PC-9 (cell line): ENCODE measurements at places on chromosomes 5 and 9. TPM values are rescaled to one million over a fixed set of nuclear protein-coding genes. Genes with fewer than 3 reads are reported as not detected.

GRCh38 chr9:129864991-129865647 lies 29.9 kb downstream of the USP20 start:
- H3K27ac ChIP-seq = no peak overlapping the region
- H3K4me3 ChIP-seq = no peak overlapping the region
- peaks cover 5% of the 10 kb centered on the region; the same call in 1 of the 2 replicates for H3K36me3 ChIP-seq
- H3K4me1 ChIP-seq = no peaks in the 10 kb centered on the region
- no peak for DNase-seq

DNA sequence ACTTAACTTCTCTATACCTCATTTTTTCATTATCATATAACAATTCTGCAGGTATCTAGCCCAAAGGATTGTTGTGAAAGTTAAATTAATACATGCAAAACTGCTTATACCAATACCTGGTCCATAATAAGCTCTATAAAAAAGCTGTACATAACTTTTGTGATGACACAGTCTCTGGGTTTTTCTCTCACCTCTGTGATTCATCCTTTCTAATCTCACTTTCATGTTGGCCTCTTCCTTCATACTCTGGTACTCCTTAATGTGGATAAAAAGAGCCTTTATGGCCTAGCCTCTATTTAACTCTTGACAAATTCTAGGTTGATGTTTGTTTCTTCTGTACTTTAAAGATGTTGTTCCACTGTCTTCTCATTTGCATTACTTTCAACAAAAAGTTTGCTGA lies 162.9 kb upstream of the ACOT12 start:
- no peak for DNase-seq
- no peak overlapping the region for H3K27ac ChIP-seq
- no peaks in the 10 kb centered on the region for H3K36me3 ChIP-seq
- no peaks in the 10 kb centered on the region for H3K27me3 ChIP-seq
- no peaks in the 10 kb centered on the region for H3K4me1 ChIP-seq

GRCh38 chr5:31445041-31445600 lies 86.8 kb downstream of the DROSHA start:
- H3K27ac ChIP-seq = no peak overlapping the region

GRCh38 chr5:2755076-2755680 lies 3.7 kb upstream of the IRX2 start:
- DNase-seq = no peak
- H3K27ac ChIP-seq = no peak overlapping the region
- peaks cover 31% of the 10 kb centered on the region for H3K4me1 ChIP-seq
- H3K4me3 ChIP-seq = no peak overlapping the region
- H3K36me3 ChIP-seq = no peaks in the 10 kb centered on the region

DNA sequence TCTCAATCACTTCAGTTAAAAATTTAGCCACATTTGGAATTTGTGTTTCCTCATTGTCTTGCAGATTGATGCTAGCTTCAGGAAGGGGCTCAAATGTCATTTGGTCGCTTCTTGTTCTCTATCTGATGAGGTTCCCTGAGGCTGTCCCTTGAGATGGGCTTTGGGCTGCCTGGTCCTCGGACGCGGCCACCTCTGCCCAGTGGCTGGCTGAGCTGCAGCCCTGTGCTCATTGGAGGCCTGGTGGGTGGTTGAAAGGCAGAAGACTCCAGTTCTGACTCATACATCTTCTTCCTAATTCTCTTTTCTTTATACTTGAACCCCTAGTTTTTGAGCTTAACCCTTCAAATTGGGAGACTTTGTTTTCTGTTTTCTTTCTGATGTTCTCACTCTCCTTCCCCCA lies 78.8 kb upstream of the NTRK2 start:
- H3K36me3 ChIP-seq = no peaks in the 10 kb centered on the region
- DNase-seq = no peak
- H3K4me3 ChIP-seq = no peak overlapping the region
- H3K4me1 ChIP-seq = no peaks in the 10 kb centered on the region

DNA sequence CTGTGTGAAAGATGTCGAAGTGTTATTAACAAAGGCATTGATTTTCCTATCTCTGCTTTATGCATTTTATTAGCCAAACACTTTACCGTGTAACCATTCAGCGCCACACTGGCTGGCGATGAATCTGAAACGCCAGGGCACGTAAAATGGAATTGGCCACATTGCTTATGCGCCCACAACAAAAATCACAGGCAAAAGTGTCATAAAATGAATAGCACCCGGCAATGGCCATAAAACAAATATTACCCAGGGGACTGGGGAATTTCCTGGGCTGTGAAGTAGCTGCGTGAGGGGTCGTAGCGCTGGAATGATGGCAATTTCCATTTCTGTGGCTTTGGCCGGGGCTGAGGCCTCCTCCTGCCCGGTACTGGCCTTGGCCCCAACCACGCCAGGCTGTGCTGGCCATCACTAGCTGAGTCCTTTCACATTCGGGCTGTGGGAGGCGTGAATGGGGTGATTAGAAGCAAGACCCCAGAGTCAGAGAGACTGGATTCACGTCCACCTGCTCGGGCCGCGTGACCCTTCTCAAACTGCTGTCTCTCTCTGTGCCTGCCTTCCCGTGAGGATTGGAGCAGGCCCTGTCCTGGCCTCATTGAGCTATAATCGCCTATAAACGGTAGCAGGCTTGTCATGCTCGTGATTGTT lies 254.5 kb downstream of the PBX3 start:
- no peak overlapping the region for H3K4me3 ChIP-seq
- DNase-seq = no peak
- H3K36me3 ChIP-seq = no peaks in the 10 kb centered on the region
- H3K4me1 ChIP-seq = no peaks in the 10 kb centered on the region

- H3K36me3 ChIP-seq = no peaks in the 10 kb centered on the region
- no peaks in the 10 kb centered on the region for H3K4me1 ChIP-seq
- H3K4me3 ChIP-seq = no peak overlapping the region
- H3K27me3 ChIP-seq = 0 out of 2 replicates have a peak, but pooled peaks cover 8% of the 10 kb centered on the region
Measured at GRCh38 chr5:109305352-109305751, 104.4 kb downstream of the PJA2 start.

GRCh38 chr5:73896097-73896496 lies 270.1 kb downstream of the ARHGEF28 start:
- H3K36me3 ChIP-seq = peaks cover 18% of the 10 kb centered on the region; the same call in 1 of the 2 replicates
- H3K4me3 ChIP-seq = no peak overlapping the region
- H3K4me1 ChIP-seq = peaks cover 13% of the 10 kb centered on the region
- no peaks in the 10 kb centered on the region for H3K27me3 ChIP-seq
- H3K27ac ChIP-seq = no peak overlapping the region

- no peak for DNase-seq
- peaks cover 13% of the 10 kb centered on the region for H3K27me3 ChIP-seq
- no peaks in the 10 kb centered on the region for H3K36me3 ChIP-seq
- H3K4me1 ChIP-seq = 0 out of 2 replicates have a peak, but pooled peaks cover 3% of the 10 kb centered on the region
- H3K4me3 ChIP-seq = no peak overlapping the region
Measured at GRCh38 chr9:99828417-99829176, 6.9 kb downstream of the NR4A3 start.

- no peaks in the 10 kb centered on the region for H3K36me3 ChIP-seq
- peak overlapping the region; percentile 99 for H3K27ac ChIP-seq
- no peaks in the 10 kb centered on the region for H3K27me3 ChIP-seq
- no peak for DNase-seq
- 0 out of 2 replicates have a peak overlapping the region, but pooled peaks have one; percentile 33 for H3K4me3 ChIP-seq
Measured at GRCh38 chr9:22159586-22159985, 150.5 kb upstream of the CDKN2B start.

DNA sequence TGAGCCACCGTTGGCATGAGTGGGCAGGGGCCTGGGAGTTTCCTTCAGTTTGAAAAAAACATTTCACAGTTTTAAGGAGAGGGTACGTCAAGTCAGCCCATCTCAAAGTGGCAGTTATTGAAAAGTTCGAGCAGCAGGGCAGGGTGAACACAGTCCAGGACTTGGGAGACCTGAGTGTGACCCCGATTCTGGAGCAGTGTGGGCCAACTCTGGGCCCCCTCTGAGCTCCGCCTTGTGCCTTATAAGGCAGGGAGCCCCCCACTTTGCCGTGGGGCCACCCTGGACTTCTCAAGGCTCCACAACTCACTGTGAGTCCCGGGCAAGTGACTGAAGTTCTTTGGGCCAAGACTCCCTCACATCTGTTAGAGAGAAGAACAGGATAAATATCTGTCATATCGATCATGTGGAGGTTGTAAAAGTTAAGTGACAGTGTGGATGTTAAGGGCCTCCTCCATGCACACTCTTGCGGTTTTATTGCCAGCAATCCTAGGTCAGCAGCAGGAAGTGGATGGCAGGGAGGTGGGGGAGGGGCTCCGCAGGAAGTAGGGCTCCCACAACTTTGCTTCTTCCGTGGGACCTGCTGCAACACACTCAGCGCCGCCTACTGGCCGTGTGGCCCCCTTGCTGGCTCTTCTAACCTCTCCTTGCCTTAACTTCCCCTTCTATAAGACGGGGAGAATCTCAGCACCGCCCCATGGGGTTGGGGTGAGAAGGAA lies 38.4 kb downstream of the HRH2 start:
- H3K4me1 ChIP-seq = no peaks in the 10 kb centered on the region
- H3K27ac ChIP-seq = no peak overlapping the region
- peak; percentile 8 for DNase-seq
- peaks cover 96% of the 10 kb centered on the region for H3K27me3 ChIP-seq
- no peak overlapping the region for H3K4me3 ChIP-seq
- H3K36me3 ChIP-seq = no peaks in the 10 kb centered on the region

- DNase-seq = no peak
- no peak overlapping the region for H3K4me3 ChIP-seq
- H3K27me3 ChIP-seq = no peaks in the 10 kb centered on the region
- no peaks in the 10 kb centered on the region for H3K36me3 ChIP-seq
- H3K4me1 ChIP-seq = no peaks in the 10 kb centered on the region
- H3K27ac ChIP-seq = no peak overlapping the region
Measured at GRCh38 chr9:8858596-8859161, 1059.1 kb upstream of the DMAC1 start.

DNA sequence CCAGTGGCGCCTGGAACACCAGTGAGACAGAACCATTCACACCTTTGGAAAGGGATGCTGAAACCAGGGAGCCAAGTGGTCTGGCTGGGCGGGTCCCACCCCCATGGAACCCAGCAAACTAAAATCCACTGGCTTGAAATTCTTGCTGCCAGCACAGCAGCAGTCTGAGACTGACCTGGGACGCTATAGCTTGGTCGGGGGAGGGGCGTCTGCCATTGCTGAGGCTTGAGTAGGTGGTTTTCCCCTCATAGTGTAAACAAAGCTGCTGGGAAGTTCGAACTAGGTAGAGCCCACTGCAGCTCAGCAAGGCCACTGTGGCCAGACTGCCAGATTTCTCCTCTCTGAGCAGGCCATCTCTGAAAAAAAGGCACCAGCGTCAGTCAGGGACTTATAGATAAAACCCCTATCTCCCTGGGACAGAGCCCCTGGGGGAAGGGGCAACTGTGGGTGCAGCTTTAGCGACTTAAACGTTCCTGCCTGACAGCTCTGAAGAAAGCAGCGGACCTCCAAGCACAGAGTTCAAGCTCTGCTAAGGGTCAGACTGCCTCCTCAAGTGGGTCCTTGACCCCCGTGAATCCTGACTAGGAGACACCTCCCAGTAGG lies 42.0 kb upstream of the FKTN start:
- H3K27me3 ChIP-seq = no peaks in the 10 kb centered on the region
- H3K4me1 ChIP-seq = no peaks in the 10 kb centered on the region
- no peak overlapping the region for H3K27ac ChIP-seq
- H3K4me3 ChIP-seq = no peak overlapping the region

GRCh38 chr5:60698336-60698735 lies 1.6 kb downstream of the DEPDC1B start:
- no peak for DNase-seq
- H3K27me3 ChIP-seq = no peaks in the 10 kb centered on the region
- H3K27ac ChIP-seq = no peak overlapping the region
- no peaks in the 10 kb centered on the region for H3K36me3 ChIP-seq

DNA sequence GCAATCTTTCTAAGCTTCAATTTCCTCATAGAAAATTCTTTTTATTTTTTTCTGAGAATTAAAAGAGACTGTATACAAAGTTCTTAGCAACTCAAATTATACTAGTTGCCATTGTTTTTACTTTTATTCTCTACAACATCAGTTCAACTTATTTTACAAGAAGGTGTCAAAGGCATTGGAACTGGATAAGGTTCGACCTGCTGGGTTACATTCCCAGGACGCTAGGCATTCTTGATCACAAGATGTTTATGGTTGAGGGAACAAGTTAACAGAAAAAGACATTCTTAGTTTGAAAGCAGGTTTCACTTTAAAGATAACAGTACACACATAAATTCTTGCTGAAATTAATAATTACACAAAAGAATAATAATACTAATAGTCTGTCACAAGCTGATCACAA lies 163.5 kb upstream of the SNX2 start:
- no peaks in the 10 kb centered on the region for H3K4me1 ChIP-seq
- no peak overlapping the region for H3K4me3 ChIP-seq
- H3K27ac ChIP-seq = no peak overlapping the region
- no peaks in the 10 kb centered on the region for H3K36me3 ChIP-seq
- DNase-seq = peak; percentile 74

DNA sequence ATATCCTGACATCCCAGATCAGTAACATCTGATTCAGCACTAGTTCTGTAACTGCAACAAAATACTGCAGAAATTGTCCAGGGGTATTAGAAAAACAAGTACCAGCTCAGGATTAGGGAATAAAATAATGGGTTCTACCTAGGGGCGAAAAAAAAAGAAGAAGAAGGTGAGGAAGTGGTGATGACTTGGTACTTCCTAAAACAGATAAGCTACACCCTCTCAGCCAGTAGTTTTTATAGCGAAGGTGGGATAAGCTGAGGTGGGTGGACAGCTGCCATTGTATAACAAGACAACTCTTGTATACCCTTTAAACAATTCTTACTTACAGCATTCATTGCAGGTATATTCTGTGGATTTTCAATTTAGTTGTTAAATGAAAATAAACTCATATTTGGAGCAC lies 19.1 kb downstream of the RAPGEF6 start:
- H3K4me1 ChIP-seq = peaks cover 12% of the 10 kb centered on the region; the same call in 1 of the 2 replicates
- DNase-seq = no peak
- H3K27ac ChIP-seq = no peak overlapping the region
- no peaks in the 10 kb centered on the region for H3K27me3 ChIP-seq

DNA sequence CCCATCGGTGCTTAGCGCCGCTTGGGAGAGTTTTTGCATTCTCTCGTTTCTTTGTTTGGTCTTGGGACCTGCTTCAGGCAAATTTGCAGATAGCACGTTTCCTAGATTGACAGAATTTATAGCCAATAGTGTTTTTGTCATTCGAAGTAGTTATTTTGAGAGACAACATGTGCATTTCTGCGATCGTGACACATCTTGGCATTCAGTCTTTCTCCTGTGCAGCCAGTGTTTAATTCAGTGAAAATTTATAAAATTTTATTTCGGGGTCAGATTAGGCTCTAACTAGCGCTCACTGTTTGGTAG lies 830 bp downstream of the PRRC1 start:
- H3K27ac ChIP-seq = peak overlapping the region; percentile 86
- H3K4me1 ChIP-seq = peaks cover 16% of the 10 kb centered on the region
- H3K27me3 ChIP-seq = no peaks in the 10 kb centered on the region
- DNase-seq = no peak
- peak overlapping the region; percentile 95 for H3K4me3 ChIP-seq
- peaks cover 30% of the 10 kb centered on the region for H3K36me3 ChIP-seq

GRCh38 chr9:110782701-110783100 lies 114.1 kb downstream of the MUSK start:
- no peaks in the 10 kb centered on the region for H3K36me3 ChIP-seq
- no peak overlapping the region for H3K4me3 ChIP-seq
- no peak for DNase-seq
- no peak overlapping the region for H3K27ac ChIP-seq
- H3K4me1 ChIP-seq = no peaks in the 10 kb centered on the region

CNTFR gene
- not detected in 2 replicates for total RNA-seq

PRLR gene
- not detected in 2 replicates for total RNA-seq

TTC23L gene
- 3.9 and 7.1 TPM in 2 replicates for total RNA-seq

GABRA6 gene
- total RNA-seq = not detected in 2 replicates

AFAP1L1 gene
- total RNA-seq = 9.6 and 13.2 TPM in 2 replicates

C9orf153 gene
- 0.48 and 0.52 TPM in 2 replicates for total RNA-seq

PRSS3 gene
- 1.0 and 1.6 TPM in 2 replicates for total RNA-seq

LCNL1 gene
- total RNA-seq = 0.41 and 0.43 TPM in 2 replicates

PFN3 gene
- not detected in 2 replicates for total RNA-seq

PTGDS gene
- 1.7 and 2.0 TPM in 2 replicates for total RNA-seq

WHRN gene
- 19.8 and 21.9 TPM in 2 replicates for total RNA-seq

MEIKIN gene
- total RNA-seq = not detected in 2 replicates

SCGB3A2 gene
- not detected in 2 replicates for total RNA-seq

C1QTNF2 gene
- 0.15 and 0.20 TPM in 2 replicates for total RNA-seq
